NCI-H1092 treated with DMSO at 0.1 percent for 48 hours (cell line): ENCODE measurements at places on chromosomes 13 and 19.

DNA sequence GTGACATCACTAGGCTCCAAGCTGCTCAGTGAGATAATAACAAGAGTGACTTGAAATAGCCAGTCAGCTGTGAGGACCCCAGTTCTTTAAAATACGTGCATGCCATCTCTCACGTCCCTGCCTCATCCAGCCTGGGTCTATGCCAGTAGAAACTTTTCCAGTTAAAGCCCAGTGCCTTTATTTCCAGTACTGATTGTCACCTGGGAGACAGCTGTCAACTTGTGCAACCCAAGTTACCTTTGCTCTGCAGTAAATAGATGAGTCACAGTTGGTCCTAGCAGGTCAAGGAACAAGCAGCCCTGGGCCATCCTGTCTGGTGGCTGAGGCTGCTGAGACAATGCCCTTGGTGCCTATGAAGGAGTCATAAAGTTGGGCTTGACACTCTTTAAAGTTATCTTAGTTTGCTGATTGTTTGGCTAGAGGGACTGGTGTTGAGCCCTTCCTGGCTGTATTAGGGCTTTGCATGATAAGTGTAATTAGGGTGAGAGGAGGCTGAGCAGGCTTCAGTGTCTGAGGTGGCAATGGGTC lies 228.7 kb downstream of the LACC1 start:
- no peak for DNase-seq

GRCh38 chr19:27975419-27976005 lies 1237.4 kb downstream of the UQCRFS1 start:
- DNase-seq: no peak

GRCh38 chr19:51027126-51027806 lies 850 bp upstream of the KLK11 start:
- DNase-seq: no peak

- DNase-seq: no peak
These were observed 21.8 kb downstream of the RFXAP start for GRCh38 chr13:36840718-36841250.

GRCh38 chr13:97223037-97223710 lies 1.0 kb downstream of the MBNL2 start:
- DNase-seq: peak; percentile 76

GRCh38 chr19:2337329-2337707 lies 8.8 kb downstream of the SPPL2B start:
- no peak for DNase-seq

DNA sequence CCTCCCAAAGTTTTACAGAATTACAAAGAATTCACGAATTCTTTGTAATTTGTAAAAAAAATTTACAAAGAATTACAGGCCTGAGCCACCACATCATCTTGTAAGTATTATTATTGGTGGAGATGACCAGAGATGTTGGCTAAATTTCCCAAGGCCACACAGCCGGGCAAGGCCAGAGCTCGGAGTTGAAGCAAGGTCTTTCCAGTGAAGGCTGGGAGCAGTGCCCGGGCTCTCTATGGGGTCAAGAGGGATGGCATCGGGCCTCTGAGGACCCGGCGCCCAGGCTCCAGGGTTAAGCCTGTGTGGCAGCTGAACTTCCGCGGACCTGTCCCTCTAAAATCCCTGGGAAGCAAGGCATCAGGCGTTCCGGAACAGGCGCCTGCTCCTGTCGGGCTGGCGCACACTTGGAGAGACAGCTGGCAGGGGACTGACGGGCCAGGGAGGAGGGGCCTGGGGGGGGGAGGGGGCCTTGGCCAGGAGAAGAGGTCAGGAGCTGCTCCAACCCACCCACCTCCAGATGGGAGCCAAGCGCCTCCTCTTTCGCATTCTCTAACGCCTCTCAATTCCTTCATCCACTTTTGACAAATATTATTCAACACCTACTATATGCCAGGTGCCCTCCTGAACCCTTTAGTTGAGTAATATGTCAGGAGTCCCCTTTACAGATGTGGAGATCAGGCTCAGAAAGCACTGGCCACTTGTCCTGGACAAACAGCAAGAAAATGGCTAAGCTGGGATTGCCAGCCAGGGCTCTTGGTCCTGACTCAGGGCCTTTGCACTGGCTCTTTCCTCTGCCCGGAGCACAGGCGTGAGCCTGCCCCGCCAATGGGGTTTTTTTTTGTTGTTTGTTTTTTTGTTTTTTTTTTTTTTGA lies 36.8 kb upstream of the SEMA6B start:
- no peak for DNase-seq

DNA sequence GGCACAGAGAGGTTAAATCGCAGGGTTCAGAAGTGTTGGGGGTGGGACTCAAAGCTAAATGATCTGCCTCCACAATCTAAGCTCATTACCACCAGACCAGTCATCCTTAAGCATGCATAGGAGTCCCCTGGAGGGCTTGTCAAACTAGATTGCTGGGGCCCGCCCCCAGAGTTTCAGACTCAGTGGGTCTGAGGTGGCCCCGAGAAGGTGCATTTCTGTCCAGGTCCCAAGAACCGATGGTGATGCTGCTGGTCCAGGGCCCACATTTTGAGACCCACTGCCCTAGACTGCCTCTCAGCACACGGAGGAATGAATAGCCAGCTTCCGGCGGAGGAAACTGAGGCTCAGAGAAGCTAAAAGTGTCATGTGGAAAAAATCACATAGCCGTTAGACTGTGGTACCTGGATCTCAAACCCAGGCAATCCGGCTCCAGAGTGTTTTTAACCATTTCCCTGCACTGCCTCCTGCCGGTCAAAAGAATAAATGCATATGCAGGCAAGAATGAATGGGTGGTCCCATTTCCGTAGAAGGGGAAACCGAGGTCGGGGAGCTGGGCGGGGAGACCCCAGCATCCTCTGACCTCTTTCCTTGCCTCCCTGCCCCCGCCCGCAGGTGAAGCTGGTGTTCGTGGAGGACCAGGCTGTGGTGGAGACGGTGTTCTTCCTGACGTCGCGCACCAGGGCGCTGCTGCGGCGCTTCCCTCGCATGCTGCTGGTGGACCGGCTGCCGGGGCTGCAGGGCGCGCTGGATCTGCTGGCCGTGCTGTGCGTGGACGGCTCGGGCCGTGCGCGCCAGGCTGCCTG lies 23.8 kb downstream of the ZSWIM9 start:
- no peak for DNase-seq

GRCh38 chr19:27828829-27829228 lies 1384.1 kb downstream of the UQCRFS1 start:
- no peak for DNase-seq

DNA sequence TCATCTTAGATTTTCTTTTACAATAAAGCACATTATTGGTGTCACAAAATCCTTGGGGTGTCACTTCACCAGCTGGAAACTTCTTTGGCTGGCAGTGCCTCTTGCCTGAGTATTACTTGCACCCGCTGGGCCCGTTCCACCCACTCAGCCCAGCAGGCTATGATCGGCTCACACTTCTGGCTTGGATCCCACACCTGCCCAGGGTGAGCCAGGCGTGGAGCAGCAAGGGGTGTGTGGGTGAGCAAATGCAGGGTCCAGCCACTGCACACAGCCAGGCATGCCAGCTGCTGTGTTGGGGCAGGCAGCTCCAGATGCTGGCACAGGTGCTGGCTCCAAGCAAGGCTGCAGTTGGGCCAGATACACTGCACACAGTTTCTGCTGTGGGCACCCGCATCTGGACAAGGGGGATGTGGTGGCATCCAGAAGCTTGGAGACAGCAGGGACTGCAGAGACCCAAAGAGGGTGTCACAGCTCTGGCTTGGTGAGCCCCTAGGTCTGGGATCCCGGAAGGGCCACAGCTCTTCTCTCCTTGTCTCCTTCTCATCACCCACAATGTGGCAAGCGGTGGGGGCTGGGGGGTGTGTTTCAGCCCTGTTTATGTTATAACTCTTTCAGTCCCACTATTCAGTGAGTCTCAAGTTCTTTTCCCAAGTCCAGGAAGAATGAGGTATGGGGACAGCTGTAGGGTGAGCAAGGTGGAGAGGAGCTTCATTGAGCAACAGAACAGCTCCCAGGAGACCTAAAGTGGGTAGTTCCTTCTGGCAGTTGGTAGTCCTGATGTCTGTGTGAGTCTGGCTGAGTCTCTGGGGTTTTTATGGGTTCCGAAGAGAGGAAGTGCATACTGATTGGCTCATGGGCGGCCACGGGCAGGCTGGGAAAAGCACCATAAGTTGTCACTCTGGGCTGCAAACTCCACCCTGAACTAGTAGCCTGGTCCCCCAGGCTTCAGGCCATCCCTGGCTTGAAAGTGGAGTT lies 25.3 kb upstream of the TBC1D4 start:
- peak; percentile 18 for DNase-seq

DNA sequence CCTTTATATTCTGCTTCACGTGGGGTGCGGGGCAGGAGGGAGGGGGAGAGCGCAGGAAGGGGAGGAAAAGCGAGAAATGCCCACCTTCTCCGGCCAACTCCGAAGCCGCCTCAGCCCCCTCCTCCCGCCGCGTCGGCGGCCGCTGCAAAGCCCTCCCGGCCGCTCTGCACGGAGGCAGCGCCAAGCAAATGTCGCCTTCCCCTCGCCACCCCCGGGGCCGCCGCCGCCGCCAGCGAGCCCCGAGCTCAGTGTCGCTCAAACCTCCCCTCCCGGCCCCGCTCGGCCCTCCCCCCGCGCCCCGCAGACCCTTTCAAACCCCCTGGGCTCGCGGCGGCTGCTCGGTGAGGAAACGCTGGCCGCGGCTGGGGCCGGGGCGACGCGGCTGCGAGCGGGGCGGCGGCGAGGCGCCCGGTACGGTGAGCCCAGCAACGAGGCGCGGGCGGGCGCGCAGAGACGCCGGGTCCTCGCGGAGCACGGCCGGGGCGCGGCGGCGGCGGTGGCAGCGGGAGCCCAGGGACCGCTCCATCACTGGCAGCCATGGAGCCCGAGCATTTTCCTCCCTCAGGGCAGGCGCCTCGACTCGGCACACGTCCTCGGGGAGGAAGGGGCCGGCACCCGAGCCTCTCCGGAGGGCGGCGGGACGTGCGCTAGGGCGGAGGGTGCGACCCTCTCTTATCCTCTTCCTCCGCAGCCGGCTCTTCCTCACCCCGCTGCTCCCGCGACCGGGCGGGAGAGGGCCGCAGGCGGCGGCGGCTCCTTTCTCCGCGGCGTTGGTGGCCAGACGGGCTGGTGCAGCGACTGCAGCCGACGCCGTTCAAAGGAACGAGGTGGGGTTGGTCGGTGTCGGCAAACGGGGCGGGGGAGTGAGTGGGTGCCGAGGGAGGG lies 463 bp upstream of the TSC22D1 start:
- DNase-seq: no peak

DNA sequence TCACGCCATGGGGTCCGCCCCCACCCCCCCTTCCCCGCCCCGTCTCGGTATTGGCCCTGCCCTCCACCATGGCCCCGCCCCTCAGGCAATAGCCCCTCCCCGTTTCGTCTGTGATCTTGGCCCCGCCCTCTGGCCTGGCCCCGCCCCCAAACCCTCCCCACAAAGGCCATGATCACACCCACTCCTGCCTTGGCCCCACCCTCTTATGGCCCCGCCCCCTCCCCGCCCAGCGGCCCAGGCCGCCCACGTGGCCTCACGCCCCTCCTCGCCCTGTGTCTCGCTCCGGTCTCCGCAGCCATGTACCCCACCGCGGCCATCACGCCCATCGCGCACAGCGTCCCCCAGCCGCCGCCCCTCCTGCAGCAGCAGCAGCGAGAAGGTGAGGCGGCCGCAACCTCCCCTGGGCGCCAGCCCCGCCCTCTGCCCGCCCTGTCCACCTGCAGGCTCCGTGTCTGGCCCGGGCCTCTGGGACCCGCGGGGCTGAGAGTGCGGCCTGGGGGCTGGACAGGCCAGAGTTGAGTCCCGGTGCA lies 61.3 kb downstream of the CELF5 start:
- no peak for DNase-seq

- no peak for DNase-seq
These were observed 531.8 kb downstream of the EFNB2 start for GRCh38 chr13:106003651-106004050.

- no peak for DNase-seq
These were observed 66.4 kb upstream of the PCDH9 start for GRCh38 chr13:67296511-67296910.

DNA sequence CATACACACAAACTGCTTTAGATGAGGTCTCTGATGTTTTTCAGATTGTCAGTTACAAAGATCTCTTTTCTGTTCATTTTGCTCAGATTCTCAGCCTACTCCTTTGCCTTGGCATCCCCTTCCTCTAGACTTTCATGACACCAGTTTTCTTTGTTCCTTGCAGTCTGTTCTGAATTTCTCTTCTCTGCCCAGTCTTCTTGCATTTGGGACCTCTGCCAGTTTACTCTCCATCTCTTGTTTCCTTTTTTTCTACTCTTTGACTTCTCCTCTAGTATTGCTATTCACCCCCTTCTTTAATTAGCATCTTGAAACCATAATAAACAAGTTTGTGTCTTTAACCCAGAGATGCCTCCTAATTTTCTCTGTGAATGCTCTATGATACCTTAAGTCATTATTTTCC lies 26.1 kb downstream of the EDNRB start:
- no peak for DNase-seq

DNA sequence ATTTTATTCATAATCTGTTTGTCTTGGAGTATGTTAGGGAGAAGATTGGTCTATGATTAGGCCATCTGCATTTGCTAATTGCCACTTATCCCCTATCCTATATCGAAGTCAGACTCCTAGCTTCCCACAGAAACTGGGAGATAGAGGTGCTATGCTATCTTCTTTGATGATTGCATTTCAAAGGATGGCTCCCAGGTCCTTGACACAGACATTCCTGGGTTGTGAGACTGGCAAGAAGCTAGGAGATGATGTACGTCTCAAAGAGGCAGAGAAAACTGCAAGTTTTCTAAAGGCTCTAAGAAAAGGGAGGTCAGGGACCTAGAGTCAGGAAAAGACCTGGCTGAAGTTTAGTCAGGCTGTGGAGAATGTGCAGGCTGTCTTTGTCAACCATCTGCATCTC lies 1251.9 kb downstream of the PCDH17 start:
- no peak for DNase-seq

DNA sequence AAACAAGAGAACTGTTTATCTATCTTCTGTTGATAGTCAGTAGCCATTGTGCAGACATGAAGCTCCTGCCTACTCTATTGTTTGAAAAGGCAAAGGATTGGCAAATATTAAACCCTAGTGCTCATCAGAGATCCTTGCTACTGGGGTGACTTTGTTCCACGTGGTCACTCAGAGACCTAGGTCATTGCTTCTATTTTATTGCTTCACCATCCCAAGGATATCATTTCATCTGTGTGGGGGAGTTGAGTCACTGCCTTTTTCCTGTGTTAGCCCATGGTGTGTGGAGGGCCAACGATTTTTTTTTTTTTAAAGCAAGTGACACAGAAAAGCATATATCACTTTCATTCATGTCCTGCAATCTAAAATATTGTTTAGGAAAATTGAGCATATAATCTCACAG lies 254.1 kb upstream of the RXFP2 start:
- peak; percentile 9 for DNase-seq

- DNase-seq: no peak
These were observed 4.5 kb upstream of the DUS3L start for GRCh38 chr19:5795382-5795919.

GRCh38 chr13:106503730-106504453 lies 31.6 kb downstream of the EFNB2 start:
- no peak for DNase-seq

DNA sequence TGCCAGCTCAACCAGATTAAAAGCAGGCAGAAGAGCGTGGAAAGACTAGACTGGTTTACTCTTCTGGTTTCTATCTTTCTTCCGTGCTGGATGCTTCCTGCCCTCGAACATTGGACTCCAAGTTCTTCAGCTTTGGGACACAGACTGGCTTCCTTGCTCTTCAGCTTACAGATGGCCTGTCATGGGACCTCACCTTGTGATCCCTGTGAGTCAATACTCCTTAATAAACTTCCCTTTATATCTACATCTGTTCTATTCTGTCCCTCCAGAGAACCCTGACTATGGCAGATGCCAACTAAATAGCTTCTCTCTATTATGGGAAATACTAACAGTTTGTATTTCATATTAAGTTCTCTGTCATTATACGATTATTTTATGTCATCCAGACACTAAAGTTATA lies 609.1 kb downstream of the LMO7 start:
- DNase-seq: no peak
